ENCODE measurements at places on chromosomes 16 and 17.

GRCh38 chr17:71656964-71657858 is 463.6 kb upstream of the SOX9 start:
- no peaks in the 10 kb centered on the region for H3K4me1 ChIP-seq
- no peaks in the 10 kb centered on the region for H3K36me3 ChIP-seq
- H3K27me3 ChIP-seq, result no peaks in the 10 kb centered on the region
- no peak overlapping the region for H3K4me3 ChIP-seq
- no peak for DNase-seq

DNA sequence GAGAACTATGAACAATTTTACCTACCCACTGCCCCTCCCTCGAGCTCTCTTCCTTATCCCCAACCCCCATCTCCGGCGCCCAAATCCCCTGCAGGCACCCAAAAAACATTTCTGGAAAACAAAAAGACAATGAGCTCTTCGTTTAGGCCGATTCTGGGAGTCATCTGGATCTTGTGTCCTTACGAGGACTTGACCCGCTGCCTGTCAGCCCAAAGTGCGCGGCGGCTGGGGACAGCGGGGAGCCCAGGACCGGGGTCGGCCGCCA is 524 bp downstream of the STRADA start:
- H3K36me3 ChIP-seq, result no peaks in the 10 kb centered on the region
- H3K4me1 ChIP-seq, result peaks cover 18% of the 10 kb centered on the region
- H3K4me3 ChIP-seq, result peak overlapping the region; percentile 77
- no peaks in the 10 kb centered on the region for H3K27me3 ChIP-seq
- no peak for DNase-seq

- H3K27ac ChIP-seq, result no peak overlapping the region
- no peaks in the 10 kb centered on the region for H3K27me3 ChIP-seq
- no peak overlapping the region for H3K4me3 ChIP-seq
- peaks cover 25% of the 10 kb centered on the region for H3K4me1 ChIP-seq
Measured at GRCh38 chr17:82871056-82871775, 31.4 kb upstream of the ZNF750 start.

DNA sequence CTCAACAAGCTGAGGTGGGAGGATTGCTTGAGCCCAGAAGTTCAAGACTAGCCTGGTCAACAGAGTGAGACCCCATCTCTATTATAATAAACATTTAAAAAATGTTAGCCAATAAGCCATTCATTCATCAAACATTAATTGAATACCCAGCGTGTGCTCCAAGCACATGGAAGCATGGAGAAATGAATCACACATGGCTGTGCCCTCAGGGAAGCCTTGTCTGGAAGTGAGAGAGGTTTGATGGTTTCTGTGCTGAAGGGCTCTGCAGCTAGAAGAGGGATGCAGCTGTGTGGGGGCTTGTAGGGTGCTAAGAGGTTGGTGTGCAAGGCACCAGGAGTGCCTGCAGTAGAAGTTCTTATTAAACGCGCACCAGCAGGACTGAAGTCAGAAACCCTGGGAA is 11.2 kb downstream of the CYB5D2 start:
- no peaks in the 10 kb centered on the region for H3K36me3 ChIP-seq
- no peak overlapping the region for H3K27ac ChIP-seq
- DNase-seq, result no peak
- H3K4me1 ChIP-seq, result no peaks in the 10 kb centered on the region
- no peak overlapping the region for H3K4me3 ChIP-seq

GRCh38 chr17:48615047-48615962 is at the start of gene HOXB8:
HOXB8 (minus strand) TSS chr17:48615292; CDS start chr17:48614704, 588 bp downstream.
- H3K4me3 ChIP-seq, result no peak within 1 kb of the TSS
- H3K27me3 ChIP-seq, result peaks cover 100% of the 10 kb centered on the region
- no peaks in the 10 kb centered on the region for H3K36me3 ChIP-seq
- H3K4me1 ChIP-seq, result peaks cover 52% of the 10 kb centered on the region

DNA sequence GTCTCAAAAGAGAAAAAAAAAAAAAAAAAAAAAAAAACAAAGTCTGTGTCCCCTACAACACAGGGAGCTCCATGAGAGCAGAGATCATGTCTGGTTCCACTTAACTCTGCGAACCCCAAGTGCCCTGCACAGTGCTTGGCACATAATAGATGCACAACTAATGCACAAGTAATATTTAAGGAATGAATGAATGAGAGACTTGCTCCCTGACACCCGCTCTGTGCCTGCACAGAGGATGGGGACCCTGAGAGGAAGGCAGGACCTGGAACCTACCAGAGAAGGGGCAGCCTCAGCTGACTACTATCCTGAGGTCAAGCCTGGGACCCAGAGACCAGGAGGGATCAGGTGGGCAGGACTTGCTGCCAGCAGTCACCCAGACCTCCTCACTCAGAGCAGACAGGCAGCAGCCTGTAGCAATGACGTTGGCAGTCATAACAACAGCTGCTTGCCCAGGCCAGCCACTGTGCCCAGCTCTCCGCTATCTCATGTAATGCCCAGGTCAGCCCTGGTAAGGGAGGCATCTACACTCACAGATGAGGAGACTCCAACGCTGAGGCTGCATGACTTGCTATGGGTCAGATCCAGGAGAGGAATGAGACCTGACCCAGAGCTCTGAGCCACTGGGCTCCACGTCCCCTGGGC is 2.9 kb downstream of the MYO15A start:
- H3K36me3 ChIP-seq, result peaks cover 14% of the 10 kb centered on the region
- no peaks in the 10 kb centered on the region for H3K4me1 ChIP-seq
- no peaks in the 10 kb centered on the region for H3K27me3 ChIP-seq
- H3K4me3 ChIP-seq, result no peak overlapping the region
- DNase-seq, result no peak
- H3K27ac ChIP-seq, result no peak overlapping the region

DNA sequence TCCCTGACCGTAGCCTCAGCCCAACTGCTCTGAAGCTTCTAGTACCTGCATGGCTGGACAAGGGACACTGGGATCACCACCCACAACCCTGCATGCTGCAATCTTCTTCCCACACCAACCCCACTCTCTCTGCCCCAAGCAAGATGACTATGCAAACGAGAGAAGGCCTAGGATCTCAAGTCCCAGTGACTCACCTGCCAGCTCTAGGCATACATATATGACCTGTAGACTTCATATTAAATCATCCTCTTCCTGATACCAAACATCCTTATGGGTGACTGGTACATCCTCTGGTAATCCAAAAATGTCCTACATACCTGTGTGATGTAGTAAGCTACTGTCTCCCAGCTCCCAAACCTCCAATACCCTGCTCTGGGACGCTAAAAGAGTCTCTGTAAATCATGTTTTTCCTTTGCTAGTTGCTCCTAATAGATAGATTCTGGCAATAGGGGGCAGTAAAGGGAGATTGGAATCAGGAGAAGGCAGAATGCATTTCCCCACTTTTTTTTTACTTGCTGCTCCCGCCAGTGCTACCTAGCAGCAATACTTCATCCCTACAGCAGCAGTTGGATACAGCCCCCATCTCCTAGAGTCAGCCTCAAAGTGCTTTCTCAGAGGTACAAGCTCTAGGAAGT is 43.4 kb upstream of the SOX9 start:
- no peaks in the 10 kb centered on the region for H3K36me3 ChIP-seq
- H3K27ac ChIP-seq, result no peak overlapping the region
- DNase-seq, result no peak

DNA sequence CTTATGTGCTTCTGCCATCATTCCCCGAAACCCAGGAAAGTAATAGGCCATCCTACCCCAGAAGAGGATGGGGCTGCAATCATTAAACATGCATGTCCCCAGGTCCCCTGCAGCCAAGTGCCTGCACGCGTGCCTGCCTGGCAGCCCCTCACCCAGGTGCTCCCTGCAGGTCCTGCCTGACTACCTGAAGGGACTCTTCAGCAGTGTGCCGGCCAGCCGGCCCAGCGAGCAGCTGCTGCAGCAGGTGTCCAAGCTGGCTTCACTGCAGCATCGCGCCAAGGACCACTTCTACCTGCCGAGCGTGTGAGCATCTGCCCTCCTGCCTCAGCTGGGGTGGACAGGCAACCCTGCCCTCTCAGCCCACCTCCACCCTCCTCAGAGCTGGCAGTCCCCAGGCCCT is 16.2 kb upstream of the ALKBH5 start:
- no peaks in the 10 kb centered on the region for H3K4me1 ChIP-seq
- no peak overlapping the region for H3K27ac ChIP-seq
- H3K36me3 ChIP-seq, result no peaks in the 10 kb centered on the region
- DNase-seq, result no peak

GRCh38 chr16:86821895-86822294 is 243.5 kb downstream of the FOXL1 start:
- H3K27ac ChIP-seq, result no peak overlapping the region
- no peaks in the 10 kb centered on the region for H3K36me3 ChIP-seq
- no peak for DNase-seq
- H3K4me1 ChIP-seq, result no peaks in the 10 kb centered on the region
- H3K27me3 ChIP-seq, result no peaks in the 10 kb centered on the region

GRCh38 chr16:66594739-66595138 is 9.8 kb upstream of the CMTM3 start:
- no peaks in the 10 kb centered on the region for H3K4me1 ChIP-seq
- no peak overlapping the region for H3K27ac ChIP-seq
- DNase-seq, result no peak

DNA sequence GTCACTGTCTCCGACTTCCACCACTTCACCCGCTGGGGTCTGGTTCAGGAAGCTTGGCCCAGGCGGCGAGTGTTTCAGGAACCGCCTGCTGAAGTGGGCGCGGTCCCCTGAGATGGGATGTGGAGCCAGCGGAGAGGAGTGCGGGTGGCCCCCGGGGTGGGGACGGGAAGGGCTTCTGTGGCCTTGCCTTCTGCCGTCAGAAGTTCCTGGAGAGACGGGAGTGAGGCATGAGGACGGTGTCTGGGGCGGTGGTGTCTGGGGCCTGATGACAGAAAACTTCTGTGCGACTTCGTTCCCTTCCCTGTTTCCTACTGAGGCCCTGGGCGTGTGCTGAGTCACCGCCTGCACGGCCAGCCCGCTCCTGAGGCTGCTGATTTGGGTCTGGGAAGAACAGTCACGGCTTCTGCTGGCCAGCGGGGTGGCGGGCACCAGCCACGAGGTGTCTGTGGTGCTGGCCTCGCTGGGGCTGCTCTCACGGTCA is 12.3 kb upstream of the NLRC3 start:
- peaks cover 45% of the 10 kb centered on the region for H3K36me3 ChIP-seq
- peak overlapping the region; percentile 17 for H3K4me3 ChIP-seq
- no peaks in the 10 kb centered on the region for H3K27me3 ChIP-seq
- H3K27ac ChIP-seq, result no peak overlapping the region

DNA sequence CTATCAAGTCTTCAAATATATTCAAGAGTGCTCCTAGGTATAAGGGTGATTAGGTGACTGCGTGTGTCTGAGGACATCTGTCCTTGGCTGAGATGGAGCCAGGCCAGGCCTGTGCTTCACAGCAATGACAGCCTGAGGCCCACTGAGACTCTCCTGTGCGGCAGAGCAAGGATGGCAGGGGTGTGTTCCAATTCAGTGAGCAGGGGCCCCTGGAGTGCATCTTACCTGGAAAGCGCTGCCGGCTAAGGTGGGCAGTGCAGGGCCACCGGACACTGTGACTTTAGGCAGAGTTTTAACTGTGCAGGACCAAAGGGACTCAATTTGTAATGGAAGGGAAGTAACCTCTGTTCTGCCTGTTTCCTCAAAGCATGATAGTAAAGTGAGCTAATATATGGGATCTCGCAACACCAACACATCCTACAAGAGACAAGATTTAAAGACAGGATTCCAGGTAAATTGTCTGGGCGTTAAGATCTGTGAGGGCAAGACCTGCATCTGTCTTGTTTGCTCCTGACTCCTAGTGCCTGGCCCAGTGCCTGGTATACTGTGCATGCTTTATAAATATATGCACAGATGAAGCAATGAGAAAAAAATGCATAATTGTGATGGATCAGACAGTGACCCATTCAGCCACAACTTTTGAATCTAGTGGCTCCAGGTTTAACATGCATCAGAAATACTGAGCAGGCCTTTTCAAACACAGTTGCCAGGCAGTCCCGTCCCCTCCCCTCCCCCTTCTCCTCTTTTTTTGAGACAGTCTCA is 86.7 kb downstream of the MRC2 start:
- H3K27me3 ChIP-seq, result no peaks in the 10 kb centered on the region
- H3K27ac ChIP-seq, result no peak overlapping the region
- no peaks in the 10 kb centered on the region for H3K4me1 ChIP-seq
- no peak overlapping the region for H3K4me3 ChIP-seq
- H3K36me3 ChIP-seq, result no peaks in the 10 kb centered on the region

- H3K27me3 ChIP-seq, result no peaks in the 10 kb centered on the region
- no peak overlapping the region for H3K4me3 ChIP-seq
- DNase-seq, result no peak
- H3K27ac ChIP-seq, result no peak overlapping the region
- no peaks in the 10 kb centered on the region for H3K4me1 ChIP-seq
- H3K36me3 ChIP-seq, result no peaks in the 10 kb centered on the region
Measured at GRCh38 chr17:15307710-15308111, 33.7 kb downstream of the TEKT3 start.

DNA sequence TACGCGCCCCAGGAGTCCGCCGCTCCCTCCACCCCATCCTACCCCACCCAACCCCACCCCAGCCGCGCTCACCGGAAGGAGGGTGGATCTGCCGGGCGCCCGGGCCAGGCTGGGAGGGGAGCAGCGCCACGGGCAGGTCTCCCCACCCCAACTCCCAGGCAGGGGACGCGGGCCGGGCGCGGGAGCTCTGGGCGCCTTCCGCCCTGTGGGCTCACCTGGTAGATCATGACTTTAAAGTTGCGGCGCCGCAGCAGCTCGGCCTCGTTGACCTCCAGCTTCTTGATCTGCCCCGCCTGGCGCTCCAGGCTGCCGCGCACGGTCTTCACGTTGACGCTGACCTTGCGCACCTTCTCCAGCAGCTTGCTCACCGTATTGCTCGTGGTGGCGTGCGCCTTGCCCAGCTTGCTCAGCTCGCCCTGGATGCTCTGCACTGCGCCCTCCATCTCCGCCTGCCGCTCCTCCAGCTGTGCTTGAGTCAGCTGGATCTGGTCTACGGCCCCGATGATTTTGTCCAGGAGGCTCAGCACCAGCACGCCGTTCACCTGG is 571 bp downstream of the CAVIN1 start:
- no peaks in the 10 kb centered on the region for H3K36me3 ChIP-seq
- H3K4me3 ChIP-seq, result peak overlapping the region; percentile 68
- H3K4me1 ChIP-seq, result peaks cover 59% of the 10 kb centered on the region
- no peaks in the 10 kb centered on the region for H3K27me3 ChIP-seq

DNA sequence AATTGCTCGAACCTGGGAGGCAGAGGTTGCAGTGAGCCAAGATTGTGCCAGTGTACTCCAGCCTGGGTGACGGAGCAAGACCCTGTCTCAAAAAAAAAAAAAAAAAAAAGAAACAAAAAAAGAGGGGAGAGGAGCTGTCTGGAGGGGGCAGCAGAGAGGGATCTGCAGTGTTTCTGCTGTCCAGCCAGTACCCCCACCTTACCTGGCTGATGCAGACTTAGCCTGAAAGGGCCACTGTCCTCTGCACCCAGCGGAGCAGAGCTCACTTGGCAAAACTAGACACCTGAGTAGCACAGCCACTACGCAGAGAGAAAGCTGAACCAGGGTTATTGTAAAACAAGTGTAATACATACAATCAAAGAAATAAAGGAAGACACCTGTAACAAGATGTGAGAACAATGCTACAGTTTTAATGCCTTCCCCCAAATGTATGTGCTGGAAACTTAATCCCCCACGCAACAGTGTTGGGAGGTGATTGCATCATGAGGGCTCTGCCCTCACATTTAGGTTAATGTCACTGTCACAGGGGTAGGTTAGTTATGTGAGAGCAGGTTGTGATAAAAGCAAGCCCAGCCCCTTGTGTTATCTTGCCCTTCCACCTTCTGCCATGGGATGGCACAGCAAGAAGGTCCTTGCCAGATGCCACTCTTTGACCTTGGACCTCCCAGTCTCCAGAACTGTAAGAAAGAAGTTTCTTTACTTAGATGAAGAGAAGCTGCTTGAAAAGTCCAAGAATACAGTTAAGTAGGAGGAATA is 211.2 kb downstream of the RPTOR start:
- H3K27me3 ChIP-seq, result no peaks in the 10 kb centered on the region
- H3K36me3 ChIP-seq, result no peaks in the 10 kb centered on the region
- peaks cover 24% of the 10 kb centered on the region for H3K4me1 ChIP-seq
- no peak for DNase-seq
- no peak overlapping the region for H3K4me3 ChIP-seq
- H3K27ac ChIP-seq, result no peak overlapping the region

GRCh38 chr17:40560592-40561293 is 4.5 kb downstream of the CCR7 start:
- DNase-seq, result no peak
- H3K27ac ChIP-seq, result peak overlapping the region; percentile 65
- H3K4me1 ChIP-seq, result peaks cover 35% of the 10 kb centered on the region
- no peaks in the 10 kb centered on the region for H3K36me3 ChIP-seq

Measured in left lung (tissue), 14 donors.